SJSA1 (cell line): ENCODE measurements at places on chromosomes 1 and 21. TPM values are rescaled to one million over a fixed set of nuclear protein-coding genes. Genes with fewer than 3 reads are reported as not detected.
A peak's percentile ranks its signal among the peaks of the same experiment; 100 is the strongest.

The GFI1 gene
- 0.16 TPM in 1 of 2 replicates, not detected in the other for total RNA-seq

The RIIAD1 gene
- total RNA-seq, result not detected in 2 replicates

The PTPRC gene
- not detected in 2 replicates for total RNA-seq

The WDR77 gene
- 47.7 and 50.4 TPM in 2 replicates for total RNA-seq

The CYB5RL gene
- 2.5 and 4.9 TPM in 2 replicates for total RNA-seq

The MFAP2 gene
- total RNA-seq, result 9.3 and 16.7 TPM in 2 replicates

The SLC5A9 gene
- total RNA-seq, result not detected in 2 replicates

The DNASE2B gene
- not detected in 2 replicates for total RNA-seq

The AGBL4 gene
- not detected in 2 replicates for total RNA-seq

The MYOG gene
- not detected in 2 replicates for total RNA-seq

DNA sequence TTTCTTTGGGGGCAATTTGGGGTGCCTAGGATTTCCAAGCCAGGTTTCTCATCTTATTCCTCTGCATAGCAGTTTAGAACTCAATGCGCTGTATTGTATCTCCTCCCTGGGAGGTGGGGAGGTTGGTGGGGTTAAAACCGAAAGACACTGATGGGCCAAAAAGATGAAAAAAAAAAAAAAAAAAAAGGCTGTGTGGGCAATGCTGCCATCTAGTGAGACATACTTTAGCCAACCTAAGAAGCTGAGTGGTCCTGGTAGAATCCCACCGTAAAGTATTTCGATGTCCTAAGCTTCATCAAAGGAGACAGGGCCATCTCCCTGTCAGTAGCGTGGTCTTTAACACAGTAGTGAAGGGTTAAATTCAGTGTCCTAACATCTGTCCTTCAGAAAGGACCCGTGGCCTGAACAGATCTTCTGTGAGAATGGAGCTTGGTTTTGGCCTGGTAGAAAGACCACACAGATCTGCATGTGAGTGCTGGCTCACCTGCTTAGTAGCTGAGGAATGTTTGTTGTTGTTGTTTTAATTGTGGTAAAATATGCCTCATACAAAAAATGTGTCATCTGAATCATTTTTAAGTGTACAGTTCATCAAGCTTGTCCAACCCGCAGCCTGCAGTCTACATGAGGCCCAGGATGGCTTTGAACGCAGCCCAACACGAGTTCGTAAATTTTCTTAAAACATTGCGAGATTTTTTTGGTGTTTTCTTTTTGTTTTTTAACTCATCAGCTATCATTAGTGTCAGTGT is 226.2 kb downstream of the KIF26B start:
- DNase-seq, result peak; percentile 39

GRCh38 chr1:3879787-3880428 is 20.2 kb downstream of the C1orf174 start:
- DNase-seq, result no peak

GRCh38 chr1:101122452-101123166 is 97.0 kb upstream of the DPH5 start:
- no peak for DNase-seq

- no peak for DNase-seq
Observed at GRCh38 chr1:91856996-91857395, 29.0 kb downstream of the TGFBR3 start.

DNA sequence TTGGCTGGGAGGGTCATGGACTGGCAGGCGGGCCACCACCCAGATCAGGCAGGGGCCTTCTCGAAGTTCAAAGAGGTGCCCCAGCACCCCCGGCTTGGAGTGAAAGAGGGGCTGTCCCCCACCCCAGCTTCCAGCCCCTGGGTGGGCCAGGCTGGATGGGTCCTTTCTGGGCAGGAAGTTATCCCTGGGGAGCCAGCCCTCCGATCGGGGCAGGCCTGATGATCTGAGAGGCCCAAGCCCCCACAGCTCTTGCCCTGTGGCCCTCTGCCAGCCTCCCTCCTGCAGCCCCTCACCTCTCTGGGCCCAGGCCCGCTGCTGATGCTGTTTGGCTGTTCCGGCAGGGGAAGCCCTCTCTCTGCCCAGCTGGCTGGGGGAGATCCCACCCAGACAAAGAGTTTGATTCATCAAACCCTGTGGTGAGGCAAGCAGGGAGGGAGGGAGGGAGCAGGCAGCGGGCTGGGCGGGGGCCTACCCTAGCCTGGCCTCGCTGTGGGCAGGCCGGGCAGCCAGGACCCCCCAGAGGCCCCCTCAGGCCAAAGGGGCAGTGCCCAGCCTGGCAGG is 2.5 kb downstream of the ARHGEF19 start:
- no peak for DNase-seq

GRCh38 chr1:202625416-202626360 is 84.6 kb downstream of the SYT2 start:
- DNase-seq, result peak; percentile 44

GRCh38 chr1:53644909-53645689 is 93.9 kb downstream of the GLIS1 start:
- no peak for DNase-seq

DNA sequence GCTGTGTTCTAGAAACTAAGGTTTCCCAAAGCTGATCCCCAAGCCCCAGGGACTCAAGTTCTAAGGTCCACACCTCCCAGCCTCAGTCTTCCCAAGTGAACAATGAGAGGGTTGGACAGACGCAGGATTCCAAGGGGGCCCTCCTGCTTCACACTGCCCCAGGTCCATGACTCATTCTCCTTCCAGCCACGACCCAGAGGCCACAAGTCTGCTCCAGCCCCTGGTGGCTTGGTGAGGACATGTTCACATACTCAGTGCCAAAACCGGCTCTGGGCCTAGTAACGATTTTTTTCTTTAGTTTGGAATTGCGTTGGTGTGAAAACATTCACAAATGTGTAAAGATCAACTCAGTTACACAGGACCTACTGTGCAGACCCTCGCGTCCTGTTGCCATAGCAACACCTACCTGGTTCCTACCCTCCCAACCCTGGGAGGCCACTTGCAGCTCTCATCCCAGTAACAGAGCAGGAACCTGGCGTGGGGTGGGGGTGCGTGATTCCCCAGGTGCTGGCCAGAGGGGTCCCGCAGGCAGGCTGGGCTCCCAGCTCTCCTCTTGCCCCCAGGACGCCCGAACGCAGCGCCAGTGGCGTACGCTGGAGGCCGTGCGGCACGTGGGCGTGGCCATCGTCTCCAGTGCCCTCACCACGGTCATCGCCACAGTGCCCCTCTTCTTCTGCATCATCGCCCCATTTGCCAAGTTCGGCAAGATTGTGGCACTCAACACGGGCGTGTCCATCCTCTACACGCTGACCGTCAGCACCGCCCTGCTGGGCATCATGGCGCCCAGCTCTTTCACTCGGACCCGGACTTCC is 57.0 kb downstream of the DISP3 start:
- DNase-seq, result no peak

GRCh38 chr1:958823-959730 is at the start of gene NOC2L:
TSS of gene NOC2L (minus strand) at chr1:959256. CDS start at chr1:959240, 16 bp downstream.
- peak; percentile 79 for DNase-seq

DNA sequence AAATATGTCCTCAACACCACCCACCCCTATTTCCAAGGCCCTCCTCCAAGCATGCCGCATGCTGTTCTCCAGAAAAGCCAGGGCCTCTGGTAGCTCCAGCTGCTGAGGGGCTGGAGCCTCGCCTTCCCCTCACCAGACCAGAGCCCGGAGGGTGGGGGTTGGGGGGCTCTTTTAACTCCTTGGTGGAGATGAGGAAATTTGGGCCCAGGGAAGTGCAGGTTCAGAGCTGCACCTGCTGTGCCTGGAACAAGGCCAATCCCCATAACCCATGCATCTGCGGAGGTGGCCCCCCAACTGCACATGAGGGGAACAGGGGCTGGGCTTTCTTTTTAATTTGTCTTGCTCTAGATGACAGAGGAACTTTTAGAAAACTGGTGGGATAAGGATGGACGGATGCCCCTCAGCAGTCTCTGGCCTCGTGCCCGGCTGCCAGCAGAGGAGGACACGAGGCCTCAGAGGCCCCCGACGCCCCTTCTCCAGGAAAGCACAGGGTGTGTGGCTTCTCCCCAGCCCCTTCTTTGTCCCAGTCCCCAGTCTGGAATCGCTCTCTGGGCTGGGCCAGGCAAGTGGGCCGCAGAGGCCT is 550 bp upstream of the SELENON start:
- no peak for DNase-seq

GRCh38 chr1:232566093-232566492 is 63.8 kb downstream of the SIPA1L2 start:
- peak; percentile 45 for DNase-seq

DNA sequence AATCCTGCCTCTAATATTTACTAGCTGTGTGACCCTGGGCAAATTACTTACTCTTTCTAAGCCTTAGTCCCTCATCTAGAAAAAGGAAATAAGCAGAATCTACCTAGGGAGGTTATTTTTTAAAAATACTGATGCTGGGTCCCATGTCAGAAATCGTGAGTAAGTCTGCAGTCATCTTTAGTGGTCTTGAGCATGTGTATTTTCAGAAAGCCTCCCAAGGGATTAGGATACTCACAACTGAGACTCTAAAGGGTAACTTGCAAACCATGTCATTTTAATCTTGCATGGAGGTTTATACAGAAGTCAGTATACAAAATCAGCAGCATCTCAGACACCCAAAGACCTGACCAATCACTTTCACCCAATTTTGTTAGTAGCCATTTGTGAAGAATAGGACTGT is 43.2 kb downstream of the DSTYK start:
- DNase-seq, result no peak

GRCh38 chr1:87495147-87495546 is 166.5 kb downstream of the LMO4 start:
- no peak for DNase-seq

DNA sequence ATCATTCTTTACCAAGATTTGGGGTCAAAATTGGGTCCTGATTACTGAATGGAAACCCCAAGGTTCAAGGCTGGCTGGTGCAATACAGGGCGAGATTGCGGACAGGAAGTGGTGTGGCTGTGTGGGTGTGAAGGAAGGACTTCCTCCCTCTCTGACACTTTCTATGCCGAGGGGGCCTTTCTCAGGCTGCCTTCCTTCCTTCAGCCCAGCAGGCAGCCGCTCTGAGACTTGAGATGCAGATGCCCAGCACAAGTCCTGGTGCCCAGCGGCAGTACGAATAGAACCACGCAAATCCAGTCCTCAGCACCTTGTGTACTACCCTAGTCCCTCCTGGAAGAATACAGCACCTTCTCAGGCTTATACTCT is 16.3 kb downstream of the BATF3 start:
- DNase-seq, result no peak

- no peak for DNase-seq
Observed at GRCh38 chr1:206463137-206463536, 7.1 kb upstream of the IKBKE start.

- no peak for DNase-seq
Observed at GRCh38 chr1:170536924-170537551, 5.1 kb downstream of the GORAB start.

- DNase-seq, result no peak
Observed at GRCh38 chr21:44564099-44564498, 5.5 kb upstream of the KRTAP10-3 start.

- no peak for DNase-seq
Observed at GRCh38 chr1:205182930-205183329, 28.6 kb downstream of the DSTYK start.

- DNase-seq, result no peak
Observed at GRCh38 chr1:200223613-200224012, 186.2 kb downstream of the ZNF281 start.

GRCh38 chr1:113768916-113769600 is 9.8 kb upstream of the PHTF1 start:
- DNase-seq, result no peak

- DNase-seq, result no peak
Observed at GRCh38 chr1:30250984-30251850, 472.2 kb downstream of the MATN1 start.

DNA sequence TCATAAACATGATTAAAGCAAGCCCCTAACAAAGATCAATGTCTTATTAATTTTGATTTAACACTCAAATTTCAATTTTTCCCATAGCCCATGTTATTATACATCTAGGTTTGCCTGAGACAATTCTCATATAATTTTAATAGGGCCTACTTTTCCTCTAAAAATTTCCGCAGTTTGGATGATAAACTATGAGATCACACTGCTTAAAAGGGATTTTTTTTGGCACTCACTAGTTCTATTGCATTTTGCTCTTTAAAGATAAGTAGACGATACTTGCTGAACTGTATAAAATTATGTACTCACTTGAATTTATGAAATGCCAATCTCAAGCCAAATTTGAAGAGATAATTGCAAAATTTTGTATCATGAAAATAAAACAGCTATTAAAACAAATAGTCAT is 480.4 kb upstream of the ZRANB2 start:
- DNase-seq, result no peak

DNA sequence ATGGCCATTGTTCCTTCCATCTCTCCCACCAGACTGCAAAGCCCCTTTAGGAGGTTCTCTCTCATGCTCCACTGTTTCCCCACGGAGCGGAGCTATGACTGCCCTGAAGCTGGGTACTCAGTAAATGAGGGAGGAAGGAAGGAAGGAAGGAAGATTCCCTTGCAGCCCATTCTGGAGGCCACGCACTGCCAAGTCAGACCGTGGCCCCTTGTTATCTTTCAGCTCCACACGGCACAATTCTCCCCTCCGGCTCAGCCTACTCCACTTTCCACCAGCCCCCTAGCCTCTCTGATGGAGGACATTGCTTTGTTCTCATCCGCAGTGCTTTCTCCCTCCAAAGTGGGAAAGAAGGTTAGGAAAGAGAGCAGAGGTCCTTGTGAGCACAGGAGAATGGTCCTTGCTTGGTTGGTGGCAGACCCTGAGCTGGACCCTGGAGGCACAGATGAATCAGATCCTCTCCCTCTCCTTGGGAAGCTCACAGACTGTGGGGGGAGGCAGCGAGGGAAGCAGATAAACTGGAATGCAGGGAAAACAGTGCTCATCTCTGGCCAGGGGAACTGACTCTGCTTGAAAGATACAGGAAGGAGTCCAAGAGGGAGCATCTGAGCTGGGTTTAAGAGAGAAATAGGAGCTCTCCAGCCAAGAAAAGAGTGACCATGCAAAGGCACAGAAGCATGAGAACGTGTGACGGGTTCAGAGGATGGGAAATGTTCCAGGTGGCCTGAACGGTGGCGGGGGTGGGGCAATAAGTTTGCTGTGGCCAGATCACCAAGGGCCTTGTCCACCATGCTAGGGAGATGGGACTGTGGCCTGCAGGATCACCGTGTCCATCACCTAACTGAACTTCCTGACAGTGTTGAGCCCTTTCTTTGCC is 52.6 kb downstream of the GLIS1 start:
- peak; percentile 16 for DNase-seq

DNA sequence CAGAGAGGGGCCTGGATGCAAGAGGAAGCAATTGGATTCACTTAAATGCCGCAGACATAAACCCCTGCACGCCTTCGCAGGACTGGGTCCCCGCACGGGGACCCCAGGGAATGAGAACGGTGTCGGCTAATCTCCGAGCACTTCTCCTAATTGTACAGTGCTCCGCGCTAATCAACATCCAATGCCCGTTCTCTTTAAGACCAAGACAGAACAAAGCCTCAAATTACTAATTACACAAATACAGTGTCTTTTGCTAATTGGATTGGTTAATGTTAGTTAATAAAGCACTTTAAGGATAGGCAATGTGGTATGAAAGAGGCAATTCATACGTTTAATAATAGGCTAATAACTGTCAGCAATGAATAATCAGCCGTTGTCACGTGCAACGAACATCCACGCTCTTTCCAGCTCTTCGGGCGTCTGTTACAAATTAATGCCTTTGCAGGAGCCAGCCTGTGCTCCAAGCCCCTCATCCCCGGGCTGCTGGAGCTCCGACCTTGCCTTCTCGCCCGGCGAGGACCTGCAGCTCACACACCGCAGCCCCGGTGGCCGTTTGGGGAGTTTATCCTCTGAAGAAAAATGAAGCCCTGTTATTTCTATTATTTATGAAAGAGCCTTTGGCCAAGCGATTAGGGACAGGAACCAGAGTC is 157.8 kb downstream of the PRDM16 start:
- no peak for DNase-seq
